ENCODE measurements at places on chromosomes 12 and 14. TPM values are rescaled to one million over a fixed set of nuclear protein-coding genes. Genes with fewer than 3 reads are reported as not detected.

The PMCH gene
- total RNA-seq, result not detected

The ATL1 gene
- 5.3 TPM for total RNA-seq

The PTPRB gene
- 1.6 TPM for total RNA-seq

The DCN gene
- 12.5 TPM for total RNA-seq

The ASCL1 gene
- not detected for total RNA-seq

The C14orf132 gene
- 4.0 TPM for total RNA-seq

The SLC6A15 gene
- 1.4 TPM for total RNA-seq

The FGF23 gene
- not detected for total RNA-seq

The FAM90A1 gene
- 0.23 TPM for total RNA-seq

The ACVRL1 gene
- 2.4 TPM for total RNA-seq

- no peak for DNase-seq
Measured at GRCh38 chr12:104721936-104722335, 236.2 kb downstream of the SLC41A2 start.

- no peak for DNase-seq
Measured at GRCh38 chr12:124453419-124454351, 113.7 kb downstream of the NCOR2 start.

DNA sequence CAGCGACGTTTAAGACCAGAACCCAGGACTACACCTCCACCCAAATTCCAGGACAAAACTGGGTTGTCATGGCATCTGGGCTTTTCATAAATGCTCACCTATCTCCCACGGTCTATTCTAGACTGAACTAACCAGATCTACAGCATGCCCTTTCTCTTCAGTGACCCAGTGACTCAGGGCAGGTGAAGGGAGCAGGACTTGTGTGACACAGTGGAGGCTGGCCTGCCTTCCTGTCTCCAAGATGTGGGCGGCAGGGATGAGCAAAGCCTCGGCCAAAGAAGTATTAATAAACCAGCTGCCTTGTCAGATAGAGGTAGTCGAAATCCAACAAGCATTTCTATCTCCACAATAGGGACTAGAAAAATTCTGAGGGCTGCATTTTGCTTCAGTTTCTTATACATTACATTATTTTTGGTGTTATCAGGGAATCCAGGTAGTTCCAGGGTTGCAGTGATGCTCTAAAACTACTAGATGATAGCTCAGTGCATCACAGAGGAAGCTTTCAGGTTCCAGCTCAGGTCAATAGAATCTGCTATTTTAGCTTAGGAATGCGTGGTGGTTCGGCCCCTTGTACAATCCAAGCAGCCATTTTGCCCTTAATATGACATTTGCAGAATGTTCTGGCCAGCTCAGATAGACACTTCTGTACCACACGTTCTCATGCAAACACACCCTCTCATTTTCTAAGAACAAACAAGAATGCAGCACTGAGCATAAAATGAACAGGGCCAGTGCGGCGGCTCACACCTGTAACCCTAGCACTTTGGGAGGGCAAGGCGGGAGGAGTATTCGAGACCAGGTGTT lies 4.2 kb upstream of the GLRX5 start:
- DNase-seq, result no peak

- DNase-seq, result no peak
Measured at GRCh38 chr12:54010053-54010971, 1.5 kb downstream of the HOXC8 start.

- no peak for DNase-seq
Measured at GRCh38 chr14:84541018-84541417, 988.9 kb upstream of the FLRT2 start.

DNA sequence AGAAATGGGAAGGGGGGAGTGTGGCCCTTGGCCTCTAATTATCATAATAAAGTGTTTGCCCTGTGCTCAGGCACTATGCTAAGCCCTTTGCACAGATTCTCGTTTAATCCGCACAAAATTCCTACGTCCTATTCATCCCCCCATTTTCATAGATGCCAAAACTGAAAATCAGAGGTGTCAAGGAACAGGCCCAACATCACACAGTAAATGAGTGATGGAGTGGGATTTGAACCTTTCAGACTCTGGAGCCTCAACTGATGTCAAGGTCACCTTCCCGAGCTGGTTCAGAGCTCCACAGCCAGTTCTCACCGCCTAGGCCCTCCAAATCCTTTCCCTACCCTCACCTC lies 80.7 kb downstream of the IRF2BPL start:
- no peak for DNase-seq

GRCh38 chr12:55729819-55730818 lies 1.3 kb upstream of the CD63 start:
- DNase-seq, result no peak

GRCh38 chr12:132095520-132096409 lies 48.4 kb downstream of the DDX51 start:
- DNase-seq, result no peak

DNA sequence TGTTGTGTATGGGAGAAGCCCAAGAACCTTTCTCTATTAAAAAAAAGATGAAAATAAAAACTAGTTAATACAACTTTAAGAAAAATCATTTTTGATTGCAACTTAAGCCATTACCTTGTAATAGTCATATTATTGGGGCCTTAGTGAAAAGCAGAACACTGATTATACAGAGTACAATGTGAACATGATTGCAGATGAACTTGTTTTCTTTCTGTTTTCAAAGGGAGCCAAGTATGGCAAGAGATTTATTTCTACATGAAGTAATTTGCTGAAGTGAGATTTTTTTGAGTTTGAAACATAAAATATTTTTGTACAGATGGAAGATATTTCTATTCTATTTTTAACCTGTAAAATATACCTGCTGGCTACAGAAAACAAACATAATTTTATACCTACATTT lies 104.9 kb downstream of the GPR135 start:
- no peak for DNase-seq

DNA sequence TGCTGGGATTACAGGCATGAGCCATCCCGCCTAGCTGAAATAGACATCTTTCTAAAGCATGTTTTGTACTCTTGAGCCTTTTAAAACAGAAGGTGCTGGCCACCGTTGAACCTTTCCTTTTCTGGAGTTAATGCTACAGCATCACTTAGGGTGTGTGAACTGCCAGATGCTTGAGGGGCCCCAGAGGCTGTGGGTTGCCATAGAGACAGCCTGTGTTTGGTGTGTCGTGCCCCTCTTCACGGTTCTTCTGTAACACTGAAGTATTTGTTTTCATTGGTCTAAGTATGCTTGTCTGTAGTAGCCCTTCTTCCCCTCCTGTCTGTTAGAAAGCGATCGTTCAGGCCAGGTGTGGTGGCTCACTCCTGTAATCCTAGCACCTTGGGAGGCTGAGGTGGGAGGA lies 30.8 kb downstream of the PLEKHG3 start:
- DNase-seq, result no peak

DNA sequence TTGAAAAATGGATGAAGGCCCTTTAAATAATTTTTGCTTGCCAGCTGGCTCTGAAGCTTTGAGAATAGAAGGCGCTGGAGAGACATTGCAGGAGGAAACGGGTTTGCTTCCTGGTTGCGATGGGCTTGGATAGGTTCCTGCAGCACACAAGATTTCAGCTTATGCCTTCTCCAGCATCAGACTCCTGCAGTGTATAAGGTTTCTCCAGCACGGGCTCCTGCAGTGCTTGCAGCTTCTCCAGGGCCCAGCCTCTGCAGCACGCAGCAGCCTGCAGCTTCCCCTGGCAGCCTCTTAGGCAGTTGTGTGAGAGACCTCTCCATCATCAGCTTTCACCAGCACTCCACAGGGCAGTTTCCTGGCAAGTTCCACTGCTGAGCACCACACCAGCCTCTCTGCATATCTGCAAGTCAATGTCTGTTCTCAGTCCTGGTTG lies 78.7 kb upstream of the ZDHHC17 start:
- DNase-seq, result no peak

GRCh38 chr12:176321-177181 lies 37.4 kb downstream of the SLC6A12 start:
- DNase-seq, result no peak

DNA sequence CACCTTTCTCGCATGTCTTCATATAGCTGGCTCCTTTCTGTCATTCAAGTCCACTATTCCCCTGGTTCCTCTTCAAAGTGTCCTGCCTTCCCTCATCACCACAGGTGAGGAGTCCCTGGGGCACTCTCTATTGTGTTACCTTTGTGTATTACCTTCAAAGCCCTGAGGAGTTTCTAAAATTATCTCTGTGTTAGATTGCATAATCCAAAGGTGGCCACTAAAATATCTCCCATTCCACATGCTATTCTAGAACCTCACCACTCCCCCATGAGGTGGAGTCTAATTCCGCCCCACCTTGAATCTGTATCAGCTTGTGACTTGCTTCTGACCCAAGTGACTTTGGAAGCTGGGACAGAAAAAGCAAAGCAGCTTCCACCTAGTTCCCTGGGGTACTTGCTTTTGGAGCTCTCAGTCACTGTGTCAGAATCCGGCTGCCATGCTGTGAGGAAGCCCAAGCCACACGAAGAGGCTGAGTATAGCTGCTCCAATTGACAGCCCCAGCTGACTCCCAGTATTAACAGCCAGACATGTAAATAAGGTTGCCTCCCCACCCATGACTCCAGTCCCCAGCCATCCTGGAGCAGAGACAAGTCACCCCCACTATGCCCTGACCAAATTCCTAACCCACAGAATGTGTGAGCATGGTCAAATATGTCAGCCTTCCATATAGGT lies 6.8 kb downstream of the HRK start:
- DNase-seq, result no peak

DNA sequence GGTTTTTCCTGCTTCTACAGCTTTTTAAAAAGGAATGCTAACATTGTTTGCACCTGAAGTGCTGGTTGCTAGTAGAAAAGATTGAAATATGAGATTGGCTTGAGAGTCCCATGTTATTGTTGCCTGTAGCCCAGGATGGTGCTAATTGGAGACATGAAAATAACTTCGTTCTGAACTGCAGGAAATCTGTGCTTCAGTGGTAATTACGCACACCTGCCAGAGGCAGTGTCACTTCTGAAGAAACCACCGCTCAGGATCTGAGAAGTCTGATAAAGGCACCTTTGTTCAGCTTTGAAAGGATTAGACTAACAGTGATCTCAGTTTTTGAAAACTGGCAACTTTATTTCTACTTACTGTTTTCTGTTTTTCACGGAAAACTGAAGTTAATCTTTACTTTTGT lies 15.5 kb upstream of the ATP6V0A2 start:
- DNase-seq, result no peak

- DNase-seq, result no peak
Measured at GRCh38 chr14:21476523-21476924, 235 bp downstream of the RAB2B start.

DNA sequence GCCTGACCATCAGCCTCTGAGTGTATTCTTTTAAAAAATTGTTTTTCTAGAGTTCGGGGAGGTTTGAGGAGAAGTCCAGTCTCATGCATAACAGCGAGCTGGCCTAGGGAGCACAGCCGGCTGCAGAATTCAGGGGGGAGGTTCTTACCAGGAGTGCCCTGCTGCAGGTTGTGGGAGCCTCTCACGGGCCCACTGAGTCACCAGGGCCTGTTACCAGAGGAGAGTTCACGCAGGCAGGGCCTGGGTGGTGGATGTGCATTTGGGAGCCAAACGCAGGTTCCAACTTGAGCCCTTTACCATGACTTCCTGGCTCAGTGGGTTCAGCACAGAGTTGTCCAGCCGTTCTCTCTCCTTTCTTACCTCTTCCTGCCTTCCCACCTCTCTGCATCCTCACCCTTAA lies 14.4 kb downstream of the CD9 start:
- no peak for DNase-seq

GRCh38 chr14:103606963-103607668 lies 21.9 kb upstream of the KLC1 start:
- DNase-seq, result no peak

DNA sequence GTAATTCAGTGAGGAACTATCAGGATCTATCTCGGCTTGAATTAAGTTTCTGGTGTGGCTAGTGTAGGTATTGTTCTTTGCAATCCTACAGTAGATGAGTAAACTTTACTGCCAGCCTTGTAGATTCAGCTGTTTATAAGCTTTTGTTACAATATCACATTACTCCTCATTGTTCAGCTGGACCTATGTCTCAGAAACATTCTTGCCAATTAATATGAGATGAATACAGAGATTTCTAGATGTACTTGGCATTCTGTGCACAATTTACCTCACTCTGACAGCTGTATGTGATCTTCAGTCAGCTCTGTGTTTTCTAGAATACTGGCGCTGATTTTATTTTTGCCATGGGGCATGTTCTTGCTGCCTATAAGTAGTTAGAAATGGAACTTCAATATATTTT lies 55.7 kb downstream of the METTL25 start:
- DNase-seq, result no peak

DNA sequence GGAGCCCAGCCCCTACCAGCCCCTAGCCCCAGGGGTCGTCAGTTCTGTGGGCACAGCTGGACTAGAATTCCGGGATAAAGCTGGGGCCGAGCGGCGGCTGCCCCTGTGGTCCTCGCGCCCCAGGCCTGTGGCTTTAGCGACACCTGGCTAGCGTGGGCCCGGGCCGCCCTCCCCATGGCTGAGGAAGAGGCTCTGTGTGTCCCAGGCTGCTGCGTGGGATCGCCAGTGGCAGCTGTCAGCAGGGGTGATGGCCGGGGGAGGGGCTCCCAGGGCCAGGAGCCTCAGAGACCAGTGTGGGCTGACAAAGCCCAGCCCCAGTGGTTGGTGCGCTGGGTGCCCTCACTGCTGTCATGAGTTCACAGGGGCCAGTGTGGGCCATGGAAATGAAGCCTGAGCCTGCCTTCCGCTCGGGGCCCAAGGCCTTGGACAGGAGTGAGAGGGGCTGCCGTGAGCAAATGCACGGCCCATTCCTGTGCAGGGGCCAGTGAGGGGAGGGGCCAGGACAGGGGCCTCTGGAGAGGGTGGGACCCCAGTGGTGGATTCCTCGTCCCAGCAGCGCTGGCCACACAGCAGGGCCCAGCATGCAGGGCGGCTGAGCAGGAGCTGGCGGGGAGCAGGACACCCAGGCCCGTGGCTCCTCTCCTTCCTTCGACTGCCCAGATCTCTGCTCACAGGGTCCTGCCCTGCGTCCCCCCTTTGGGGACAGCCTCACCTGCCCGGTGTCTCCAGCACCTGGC lies 11.4 kb downstream of the FBRSL1 start:
- no peak for DNase-seq

DNA sequence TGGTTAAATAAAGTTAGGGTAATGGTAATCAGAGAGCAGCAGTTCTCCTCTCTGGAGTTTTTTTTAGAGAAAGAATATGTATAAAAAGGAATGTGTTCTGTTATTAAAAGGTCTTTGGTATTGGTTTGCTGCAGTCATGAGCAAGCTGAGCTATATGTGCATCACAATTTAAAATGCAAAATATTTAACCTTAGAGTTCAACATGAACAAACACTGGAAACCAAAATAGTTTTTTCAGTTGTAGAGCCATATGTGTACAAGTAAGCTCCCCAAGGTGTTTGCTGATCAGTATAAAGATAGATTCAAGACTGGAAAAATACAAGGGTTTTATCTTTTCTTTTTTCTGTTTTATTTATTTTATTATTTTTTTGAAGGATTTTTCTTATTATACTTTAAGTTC lies 245.0 kb downstream of the NUBPL start:
- no peak for DNase-seq

DNA sequence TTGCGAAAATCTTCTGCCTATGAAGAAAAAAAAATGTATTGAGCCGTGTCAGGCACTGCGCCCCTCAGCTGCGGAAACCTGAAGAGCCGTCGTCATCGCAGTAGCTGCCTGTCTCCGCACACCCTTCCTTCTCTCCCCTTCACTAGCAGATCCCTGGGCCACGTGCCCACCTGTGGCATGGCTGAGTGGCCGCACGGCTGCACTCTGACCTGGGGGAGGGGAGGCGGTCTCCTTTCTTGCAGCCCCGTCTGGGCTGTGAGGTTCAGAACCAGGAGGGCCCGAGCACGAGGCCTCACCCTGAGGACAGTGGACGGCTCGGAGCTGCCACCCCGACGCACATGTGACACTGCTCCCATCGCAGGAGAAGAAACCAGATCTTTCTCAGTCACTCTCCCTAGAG lies 24.9 kb downstream of the PGAM5 start:
- DNase-seq, result no peak

- no peak for DNase-seq
Measured at GRCh38 chr12:50799908-50800307, 36.0 kb downstream of the ATF1 start.

GRCh38 chr14:39766397-39767000 lies 334.3 kb upstream of the FBXO33 start:
- DNase-seq, result no peak

Measured in epithelial cell of proximal tubule (primary cell).